ENCODE measurements at places on chromosomes 3 and 15.

- H3K4me1 ChIP-seq, result no peaks in the 10 kb centered on the region
- H3K27ac ChIP-seq, result no peak overlapping the region
- no peaks in the 10 kb centered on the region for H3K36me3 ChIP-seq
- no peak overlapping the region for H3K4me3 ChIP-seq
- no peaks in the 10 kb centered on the region for H3K27me3 ChIP-seq
- DNase-seq, result no peak
These were observed 25.2 kb downstream of the LRRK1 start for GRCh38 chr15:100944244-100944895.

GRCh38 chr3:137409584-137409983 is 354.5 kb upstream of the SOX14 start:
- no peak overlapping the region for H3K4me3 ChIP-seq
- no peaks in the 10 kb centered on the region for H3K36me3 ChIP-seq
- no peaks in the 10 kb centered on the region for H3K4me1 ChIP-seq
- H3K27ac ChIP-seq, result no peak overlapping the region
- H3K27me3 ChIP-seq, result no peaks in the 10 kb centered on the region
- no peak for DNase-seq

- H3K27ac ChIP-seq, result no peak overlapping the region
- H3K36me3 ChIP-seq, result no peaks in the 10 kb centered on the region
- H3K27me3 ChIP-seq, result no peaks in the 10 kb centered on the region
- no peak for DNase-seq
These were observed 30.8 kb downstream of the PLS1 start for GRCh38 chr3:142626971-142627370.

- H3K27ac ChIP-seq, result no peak overlapping the region
- H3K27me3 ChIP-seq, result no peaks in the 10 kb centered on the region
These were observed 69.2 kb downstream of the RORA start for GRCh38 chr15:61159901-61160300.

- no peaks in the 10 kb centered on the region for H3K27me3 ChIP-seq
- DNase-seq, result peak; percentile 79
- no peak overlapping the region for H3K27ac ChIP-seq
- H3K4me1 ChIP-seq, result peaks cover 24% of the 10 kb centered on the region
- no peak overlapping the region for H3K4me3 ChIP-seq
- H3K36me3 ChIP-seq, result no peaks in the 10 kb centered on the region
These were observed 17.7 kb downstream of the PTH1R start for GRCh38 chr3:46895204-46895660.

- no peaks in the 10 kb centered on the region for H3K4me1 ChIP-seq
- no peak overlapping the region for H3K4me3 ChIP-seq
- H3K27ac ChIP-seq, result no peak overlapping the region
- DNase-seq, result peak; percentile 26
- H3K27me3 ChIP-seq, result no peaks in the 10 kb centered on the region
- no peaks in the 10 kb centered on the region for H3K36me3 ChIP-seq
These were observed 377.1 kb upstream of the TBL1XR1 start for GRCh38 chr3:177574222-177574856.

GRCh38 chr15:40891810-40892446 is 2.3 kb upstream of the VPS18 start:
- H3K36me3 ChIP-seq, result no peaks in the 10 kb centered on the region
- no peak overlapping the region for H3K4me3 ChIP-seq
- no peaks in the 10 kb centered on the region for H3K27me3 ChIP-seq
- peaks cover 10% of the 10 kb centered on the region for H3K4me1 ChIP-seq

DNA sequence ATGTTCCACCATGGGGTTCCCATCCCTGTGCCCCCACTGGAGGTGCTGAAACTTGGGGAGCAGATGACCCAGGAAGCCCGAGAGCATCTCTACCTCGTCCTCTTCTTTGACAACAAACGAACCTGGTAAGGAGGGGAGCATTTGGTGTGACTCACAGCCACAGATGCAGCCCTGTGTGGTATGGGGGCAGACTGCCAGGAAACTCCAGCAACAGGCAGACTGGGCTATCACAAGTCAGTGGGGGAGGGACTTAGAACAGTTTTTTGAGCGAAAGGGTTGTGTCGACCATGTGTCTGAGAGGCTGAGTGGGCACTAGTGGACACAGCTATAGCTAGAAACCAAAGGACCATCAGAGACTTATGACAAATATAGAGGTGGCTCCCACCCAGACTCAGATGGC is 3.4 kb upstream of the OGG1 start:
- H3K27ac ChIP-seq, result no peak overlapping the region
- H3K4me1 ChIP-seq, result peaks cover 16% of the 10 kb centered on the region
- no peaks in the 10 kb centered on the region for H3K27me3 ChIP-seq
- no peaks in the 10 kb centered on the region for H3K36me3 ChIP-seq
- DNase-seq, result no peak

- H3K36me3 ChIP-seq, result no peaks in the 10 kb centered on the region
- no peaks in the 10 kb centered on the region for H3K4me1 ChIP-seq
- no peaks in the 10 kb centered on the region for H3K27me3 ChIP-seq
- no peak overlapping the region for H3K4me3 ChIP-seq
- DNase-seq, result no peak
These were observed 2.6 kb upstream of the CCR4 start for GRCh38 chr3:32948625-32949445.

DNA sequence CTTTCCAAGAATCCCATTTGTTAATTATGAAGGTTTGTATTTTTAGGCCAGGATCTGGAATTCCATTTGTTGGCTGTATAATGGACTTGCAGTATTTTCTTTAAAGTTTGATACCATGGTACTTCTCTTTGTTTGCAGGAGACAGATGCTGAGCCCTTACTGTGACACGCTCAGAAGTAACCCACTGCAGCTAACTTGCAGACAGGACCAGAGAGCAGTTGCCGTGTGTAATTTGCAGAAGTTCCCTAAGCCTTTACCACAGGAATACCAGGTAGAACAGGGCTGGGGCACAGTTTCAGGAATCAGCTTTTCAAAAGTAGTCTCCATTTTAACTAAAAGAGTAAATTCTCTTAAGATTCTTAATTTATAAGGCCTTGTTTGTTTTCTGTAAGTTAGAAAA is 59.1 kb downstream of the LMLN start:
- H3K27ac ChIP-seq, result no peak overlapping the region
- no peaks in the 10 kb centered on the region for H3K36me3 ChIP-seq
- no peaks in the 10 kb centered on the region for H3K27me3 ChIP-seq
- H3K4me1 ChIP-seq, result no peaks in the 10 kb centered on the region
- no peak overlapping the region for H3K4me3 ChIP-seq
- no peak for DNase-seq

DNA sequence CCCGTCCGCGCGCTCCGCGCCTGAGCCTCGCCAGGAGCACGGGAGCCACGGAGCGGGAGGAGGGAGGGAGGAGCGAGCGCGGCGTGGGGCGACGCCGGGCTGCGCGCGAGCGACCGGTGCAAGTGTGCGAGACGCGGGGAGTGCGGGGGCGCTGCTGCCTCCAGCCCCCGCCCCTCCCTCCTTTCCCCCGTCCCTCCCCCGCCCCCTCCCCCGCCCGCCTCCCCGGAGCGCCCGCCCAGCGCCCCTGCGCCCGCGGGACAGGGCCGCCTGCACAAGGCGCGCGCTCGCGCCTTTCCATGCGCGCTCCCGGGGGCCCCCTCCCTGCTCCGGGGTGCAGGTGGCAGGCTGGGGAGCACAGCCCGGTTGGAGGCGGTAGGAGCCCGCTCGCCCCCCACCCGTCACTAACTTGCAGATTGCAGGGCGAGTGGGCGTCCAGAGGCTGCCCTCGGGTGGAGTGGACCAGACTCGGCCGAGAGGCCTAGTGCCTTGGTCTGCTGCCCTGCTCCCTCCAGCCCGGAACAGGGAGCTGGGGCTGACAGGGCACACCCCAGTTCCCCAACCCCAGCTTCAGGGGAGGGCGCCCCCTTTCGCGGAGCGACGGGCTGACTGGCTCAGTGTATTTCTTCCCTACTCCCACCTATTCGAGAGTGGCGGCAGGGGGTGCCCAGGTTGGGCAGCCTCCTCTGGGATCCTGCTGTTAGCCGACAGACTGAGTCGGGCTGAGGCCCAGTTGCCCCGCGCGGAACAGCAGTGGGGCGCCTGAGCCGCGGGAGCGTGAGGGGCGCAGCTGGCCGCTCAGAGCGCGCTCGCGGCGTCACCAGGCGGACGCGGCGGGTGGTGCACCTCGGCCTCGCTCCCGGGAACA is at the start of gene WNT7A:
Gene WNT7A (minus strand): TSS at position 126 of the 865 bp plus-strand sequence. CDS start 255 bp downstream, outside the sequence.
- DNase-seq, result peak; percentile 27
- H3K27me3 ChIP-seq, result no peaks in the 10 kb centered on the region
- no peak within 1 kb of the TSS for H3K27ac ChIP-seq
- H3K4me3 ChIP-seq, result peak within 1 kb of the TSS; percentile 21

- no peak for DNase-seq
- no peaks in the 10 kb centered on the region for H3K4me1 ChIP-seq
- no peaks in the 10 kb centered on the region for H3K27me3 ChIP-seq
- no peak overlapping the region for H3K4me3 ChIP-seq
These were observed 372.7 kb upstream of the ATP10A start for GRCh38 chr15:26235864-26236263.

DNA sequence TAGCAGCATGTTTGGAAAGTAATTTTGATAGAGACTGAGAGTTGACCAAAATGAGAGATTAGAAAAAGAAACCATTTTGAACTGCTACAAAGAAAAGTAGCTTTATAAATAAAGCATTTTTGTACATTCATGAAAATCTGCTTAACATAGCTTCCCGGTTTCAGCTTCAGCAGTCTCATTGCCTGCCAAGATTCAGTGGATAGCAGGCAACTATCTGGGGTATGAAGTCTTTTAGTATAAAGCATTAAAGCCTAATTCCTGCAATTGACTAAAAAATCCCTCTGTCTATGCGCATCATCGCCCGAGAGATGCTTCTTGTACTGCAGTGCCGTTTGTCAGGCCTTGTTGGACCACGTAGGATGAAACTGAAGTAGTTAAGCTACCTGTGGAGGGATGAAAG is 588.4 kb downstream of the NAALADL2 start:
- no peak overlapping the region for H3K27ac ChIP-seq
- H3K27me3 ChIP-seq, result no peaks in the 10 kb centered on the region
- no peaks in the 10 kb centered on the region for H3K4me1 ChIP-seq
- no peak overlapping the region for H3K4me3 ChIP-seq

GRCh38 chr15:80242132-80242769 is 9.8 kb downstream of the CTXND1 start:
- DNase-seq, result peak; percentile 23
- no peaks in the 10 kb centered on the region for H3K4me1 ChIP-seq
- H3K27ac ChIP-seq, result no peak overlapping the region
- no peaks in the 10 kb centered on the region for H3K27me3 ChIP-seq
- no peaks in the 10 kb centered on the region for H3K36me3 ChIP-seq

- no peaks in the 10 kb centered on the region for H3K36me3 ChIP-seq
- DNase-seq, result no peak
- no peak overlapping the region for H3K4me3 ChIP-seq
- no peak overlapping the region for H3K27ac ChIP-seq
- no peaks in the 10 kb centered on the region for H3K27me3 ChIP-seq
- H3K4me1 ChIP-seq, result no peaks in the 10 kb centered on the region
These were observed 15.3 kb downstream of the SEC61A1 start for GRCh38 chr3:128067489-128067888.

DNA sequence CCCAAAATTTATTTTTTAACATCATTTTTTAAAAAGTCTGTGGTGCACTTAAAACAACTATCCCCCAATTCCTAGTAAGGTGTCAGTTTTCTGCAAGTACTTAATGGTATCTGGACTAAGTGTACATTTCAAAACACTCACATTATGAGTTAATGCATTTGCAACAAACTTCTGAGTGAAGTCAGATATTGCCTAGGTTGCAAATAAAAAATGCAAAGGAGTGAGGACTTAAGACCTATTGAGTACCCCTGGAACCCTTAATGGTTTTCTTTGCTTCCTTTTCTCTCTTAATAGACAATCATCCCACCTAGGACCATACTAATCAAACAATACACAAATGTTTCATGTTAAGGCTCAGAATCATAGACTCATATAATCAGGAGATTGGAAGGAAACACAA is 1.8 kb upstream of the P2RY1 start:
- peaks cover 2% of the 10 kb centered on the region for H3K4me1 ChIP-seq
- no peak overlapping the region for H3K27ac ChIP-seq
- H3K4me3 ChIP-seq, result no peak overlapping the region
- DNase-seq, result no peak
- no peaks in the 10 kb centered on the region for H3K27me3 ChIP-seq

- H3K27me3 ChIP-seq, result no peaks in the 10 kb centered on the region
- no peak overlapping the region for H3K27ac ChIP-seq
- H3K4me3 ChIP-seq, result no peak overlapping the region
These were observed 547.6 kb downstream of the NLGN1 start for GRCh38 chr3:173945170-173945569.

GRCh38 chr15:36798794-36799193 is 219.4 kb downstream of the CDIN1 start:
- H3K27me3 ChIP-seq, result no peaks in the 10 kb centered on the region
- H3K36me3 ChIP-seq, result no peaks in the 10 kb centered on the region
- H3K27ac ChIP-seq, result no peak overlapping the region
- DNase-seq, result no peak
- no peak overlapping the region for H3K4me3 ChIP-seq

DNA sequence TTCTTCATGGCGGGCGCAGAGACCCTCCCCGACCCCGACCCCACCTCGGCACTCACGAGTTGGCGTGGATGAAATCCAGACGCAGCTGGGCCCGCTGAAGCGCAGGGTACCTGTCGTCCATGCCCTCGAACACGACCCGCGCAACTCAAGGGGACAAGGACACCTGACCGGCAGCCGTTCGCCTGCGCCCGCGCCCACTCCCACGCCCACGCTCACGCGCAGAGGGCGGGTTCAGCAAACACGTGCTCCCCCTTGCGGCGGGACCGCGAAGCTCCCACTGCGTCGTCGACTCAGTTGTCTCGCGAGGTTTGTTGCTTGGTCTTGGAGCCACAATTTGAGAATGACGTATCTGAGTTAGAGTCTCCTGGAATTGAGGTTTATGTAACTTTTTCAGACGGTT is at the start of gene MORC1:
Gene MORC1 (minus strand): TSS at position 196 of the 400 bp plus-strand sequence. CDS start 75 bp downstream, at position 121.
- H3K27me3 ChIP-seq, result no peaks in the 10 kb centered on the region
- H3K4me3 ChIP-seq, result peak within 1 kb of the TSS; percentile 50
- no peaks in the 10 kb centered on the region for H3K36me3 ChIP-seq
- DNase-seq, result peak; percentile 73

DNA sequence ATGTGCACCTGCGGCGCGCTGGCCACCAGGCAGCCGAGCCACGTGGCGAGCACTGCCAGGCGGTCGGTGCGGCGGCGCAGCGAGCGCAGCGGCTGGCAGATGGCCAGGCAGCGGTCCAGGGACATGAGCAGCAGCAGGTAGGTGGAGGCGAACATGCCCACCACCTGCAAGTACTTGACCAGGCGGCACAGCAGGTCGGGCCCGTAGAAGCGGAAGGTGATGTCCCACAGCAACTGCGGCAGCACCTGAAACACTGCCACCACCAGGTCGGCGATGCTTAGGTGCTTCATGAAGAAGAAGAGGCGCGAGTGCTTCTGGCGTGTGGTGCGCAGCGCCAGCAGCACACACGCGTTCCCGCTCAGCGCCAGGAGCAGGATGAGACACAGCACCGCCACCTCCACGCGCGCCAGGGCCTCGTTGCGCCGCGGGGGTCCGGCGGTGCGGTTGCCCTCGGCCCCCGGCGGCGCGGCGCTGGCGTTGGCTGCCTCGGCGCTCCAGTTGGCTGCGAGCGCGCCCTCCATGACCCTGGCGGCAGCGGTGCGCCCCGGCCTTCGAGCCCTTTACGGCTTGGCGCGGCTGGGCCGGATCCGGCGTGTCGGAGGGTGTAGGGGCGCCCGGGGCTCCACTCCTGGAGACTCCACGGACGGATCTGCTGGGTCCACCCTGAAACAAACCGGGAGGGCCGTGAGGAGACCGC is 1.6 kb downstream of the OXTR start:
- no peaks in the 10 kb centered on the region for H3K36me3 ChIP-seq
- H3K4me3 ChIP-seq, result no peak overlapping the region
- DNase-seq, result peak; percentile 43
- H3K4me1 ChIP-seq, result peaks cover 13% of the 10 kb centered on the region
